ENCODE measurements at places on chromosomes 4 and X.

- no peak for DNase-seq
Measured at GRCh38 chr4:23881052-23881501, 8.8 kb downstream of the PPARGC1A start.

GRCh38 chr4:183449193-183449882 lies 4.9 kb downstream of the CDKN2AIP start:
- no peak for DNase-seq

DNA sequence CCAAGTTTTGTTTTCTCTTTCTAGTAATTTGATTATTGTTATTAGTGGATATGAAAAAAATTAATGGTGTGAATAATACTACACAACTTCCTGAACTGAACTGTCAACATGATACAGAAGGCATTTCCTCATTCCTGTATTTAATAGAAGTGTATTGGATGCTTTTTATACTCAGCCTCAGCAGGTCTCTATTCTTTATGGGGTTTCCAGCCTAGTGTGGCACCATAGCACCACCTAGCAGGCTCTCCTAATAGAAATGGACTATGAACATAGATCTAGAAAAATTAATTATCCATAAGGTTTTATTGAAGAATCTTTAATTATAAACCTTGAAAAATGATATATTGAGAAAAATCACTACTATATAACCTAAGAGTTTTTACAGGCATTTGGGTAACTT lies 52.4 kb downstream of the GLRB start:
- no peak for DNase-seq

- no peak for DNase-seq
Measured at GRCh38 chr4:154616287-154616686, 3.8 kb upstream of the FGG start.

DNA sequence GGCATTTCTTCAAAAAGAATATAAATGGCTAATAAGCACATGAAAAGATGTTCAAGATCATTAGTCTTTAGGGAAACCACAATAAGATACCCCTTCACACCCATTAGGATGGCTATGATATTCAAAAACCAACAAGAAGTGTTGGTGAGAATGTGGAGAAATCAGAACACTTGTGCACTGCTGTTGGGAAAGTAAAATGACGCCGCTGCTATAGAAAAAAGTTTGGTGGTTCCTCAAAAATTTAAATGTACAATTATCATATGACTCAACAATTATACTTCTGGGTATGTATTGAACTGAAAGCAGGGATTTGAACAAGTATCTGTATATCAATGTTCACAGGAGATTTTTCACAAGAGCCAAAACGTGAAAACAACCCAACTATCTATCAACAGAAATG lies 29.4 kb upstream of the NEUROG2 start:
- no peak for DNase-seq
